ENCODE measurements at places on chromosomes 11 and 22.
A peak's percentile ranks its signal among the peaks of the same experiment; 100 is the strongest.

DNA sequence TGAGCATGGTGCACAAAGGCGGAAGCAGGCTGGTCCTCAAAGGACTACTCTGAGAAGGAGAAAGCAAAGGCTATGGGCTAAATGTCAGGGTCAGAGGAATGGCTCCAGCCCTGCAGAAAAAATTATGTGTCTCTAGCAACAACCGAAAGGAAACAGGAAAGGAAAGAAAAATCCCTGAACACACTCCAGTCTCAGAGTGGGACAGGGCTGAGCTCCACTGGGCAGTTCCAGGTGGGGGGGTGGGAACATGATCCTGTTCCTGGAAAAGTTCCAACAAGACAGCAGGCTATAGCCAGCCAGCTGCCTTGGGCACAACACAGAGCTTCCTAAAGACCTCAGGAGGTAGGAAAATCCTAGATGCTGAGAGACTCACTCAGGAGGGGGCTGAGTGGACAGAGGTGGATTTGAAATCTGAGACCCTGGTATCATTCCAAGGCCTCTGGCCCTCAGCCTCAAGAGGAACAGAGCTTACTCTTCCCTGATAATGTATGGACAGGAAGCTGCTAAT is 1088.2 kb downstream of the TBC1D22A start:
- no peak for DNase-seq

DNA sequence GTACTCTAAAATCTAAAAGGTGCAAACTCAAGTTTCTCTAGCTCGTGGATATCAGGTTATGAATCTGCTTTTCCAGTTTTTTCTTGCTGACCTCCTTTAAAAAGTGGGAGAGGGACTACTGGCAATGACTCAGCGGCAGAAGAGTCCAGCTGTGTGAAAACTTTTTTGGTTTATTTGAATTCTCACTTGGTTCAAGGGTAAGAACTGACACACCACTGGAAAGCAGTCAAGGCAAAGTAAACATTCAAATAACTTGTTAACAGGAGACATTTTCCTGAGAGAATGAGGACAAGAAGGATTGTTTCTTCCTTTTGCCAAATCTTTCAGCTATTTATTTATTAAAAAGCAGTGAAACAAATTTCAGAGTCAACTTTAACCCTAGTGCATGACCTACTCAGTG is 36.1 kb downstream of the CDON start:
- no peak for DNase-seq

GRCh38 chr22:38712486-38713207 is 6.9 kb downstream of the GTPBP1 start:
- DNase-seq = no peak

DNA sequence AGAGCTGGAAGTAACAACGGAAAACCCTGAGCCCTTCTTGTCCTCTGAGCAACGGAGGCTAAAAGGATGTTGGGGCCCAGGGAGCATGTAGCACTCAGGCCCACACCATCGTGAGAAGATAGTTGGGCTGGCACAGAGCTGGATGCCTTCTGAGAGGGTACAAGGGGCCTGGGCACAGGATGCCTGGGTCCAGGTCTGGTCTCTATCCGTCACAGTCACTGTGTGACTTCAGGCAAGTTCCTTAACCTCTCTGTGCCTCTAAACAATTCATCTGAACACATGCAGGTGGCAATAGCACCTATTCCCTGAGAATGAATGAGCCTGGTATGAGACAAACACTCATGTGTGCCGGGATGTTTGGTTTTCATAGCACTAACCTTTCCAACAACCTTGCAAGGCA is 29.2 kb downstream of the MB start:
- DNase-seq = no peak

DNA sequence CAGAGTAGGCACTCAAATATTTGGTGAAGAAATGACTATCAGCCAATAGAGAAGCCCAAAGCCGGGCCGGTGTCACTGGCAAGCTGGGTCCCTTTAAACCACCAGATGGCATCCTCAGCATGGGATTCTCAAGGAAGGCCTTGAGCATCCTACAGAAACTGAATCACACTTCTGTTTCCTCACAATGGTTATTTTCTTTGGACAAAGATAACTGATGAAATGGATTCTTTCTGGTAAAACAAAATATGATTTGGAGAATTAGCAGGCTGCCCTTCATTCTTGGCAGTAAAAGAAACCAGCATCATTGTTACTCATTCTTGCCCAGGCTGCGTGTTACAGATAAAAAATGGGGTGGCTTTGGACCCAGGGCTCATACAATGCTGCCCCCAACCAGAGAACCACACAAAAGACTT is 30.3 kb upstream of the ASPHD2 start:
- DNase-seq = peak; percentile 25

GRCh38 chr11:121445071-121445768 is 6.9 kb upstream of the SORL1 start:
- DNase-seq = no peak

DNA sequence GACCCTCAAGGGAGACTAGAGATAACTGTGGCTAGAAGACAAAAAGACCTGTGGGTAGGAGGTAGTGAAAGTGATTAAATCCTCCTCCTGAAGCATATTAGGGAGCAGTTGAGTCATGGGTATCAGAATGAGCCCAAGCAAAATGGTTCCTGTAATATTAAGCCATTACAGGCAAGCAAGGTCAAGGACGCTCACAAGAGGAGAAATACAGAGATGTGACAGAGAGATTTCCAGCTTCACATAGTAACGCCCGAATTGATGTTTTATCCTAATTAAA is 77.7 kb downstream of the FAM76B start:
- DNase-seq = no peak

GRCh38 chr11:75270896-75271418 is 30.4 kb downstream of the TPBGL start:
- DNase-seq = no peak

- DNase-seq = no peak
These were observed 419.4 kb downstream of the DYNC2H1 start for GRCh38 chr11:103528596-103528995.

GRCh38 chr11:120248551-120249278 is 8.8 kb downstream of the POU2F3 start:
- no peak for DNase-seq

DNA sequence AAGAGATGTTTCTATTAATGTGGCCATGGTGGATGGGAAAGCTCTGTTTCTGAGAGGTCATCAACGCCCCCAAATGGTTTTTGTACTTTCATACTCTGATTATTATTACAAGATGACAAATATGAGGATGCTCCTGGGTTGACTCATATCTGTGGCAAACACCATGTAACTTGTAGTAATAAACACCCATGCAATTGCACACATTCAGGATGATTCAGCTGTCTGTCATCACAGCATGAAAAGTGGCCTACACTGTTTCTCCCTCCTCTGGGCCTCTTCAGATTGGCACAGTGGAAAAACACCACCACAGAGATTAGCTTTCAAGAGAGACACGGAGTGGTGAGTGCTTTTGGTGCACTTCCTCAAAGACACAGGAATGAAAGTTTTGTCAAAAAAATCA is 85.4 kb downstream of the MTNR1B start:
- no peak for DNase-seq

DNA sequence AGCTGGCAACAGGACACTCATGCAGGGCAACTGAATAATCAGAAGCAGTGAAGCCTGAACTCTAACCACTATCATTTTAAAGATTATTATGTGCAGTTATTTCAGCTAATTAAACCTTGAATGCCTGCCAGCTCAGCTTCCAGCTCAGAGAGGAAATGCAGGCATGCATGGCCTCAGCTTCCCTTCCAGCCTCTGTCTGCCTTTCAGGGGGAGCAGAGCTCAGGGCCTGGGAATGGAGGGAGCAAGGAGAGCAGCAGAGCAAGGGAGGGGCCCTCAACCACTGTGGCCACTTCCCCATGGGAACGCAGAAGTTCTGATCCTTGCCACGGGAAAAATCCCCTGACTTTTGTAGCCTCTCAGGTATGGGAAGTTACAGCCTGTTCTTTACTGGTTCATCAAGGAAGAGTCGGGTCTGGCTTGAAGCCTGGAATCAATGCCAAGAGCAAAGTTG is 32.5 kb upstream of the APLNR start:
- no peak for DNase-seq

DNA sequence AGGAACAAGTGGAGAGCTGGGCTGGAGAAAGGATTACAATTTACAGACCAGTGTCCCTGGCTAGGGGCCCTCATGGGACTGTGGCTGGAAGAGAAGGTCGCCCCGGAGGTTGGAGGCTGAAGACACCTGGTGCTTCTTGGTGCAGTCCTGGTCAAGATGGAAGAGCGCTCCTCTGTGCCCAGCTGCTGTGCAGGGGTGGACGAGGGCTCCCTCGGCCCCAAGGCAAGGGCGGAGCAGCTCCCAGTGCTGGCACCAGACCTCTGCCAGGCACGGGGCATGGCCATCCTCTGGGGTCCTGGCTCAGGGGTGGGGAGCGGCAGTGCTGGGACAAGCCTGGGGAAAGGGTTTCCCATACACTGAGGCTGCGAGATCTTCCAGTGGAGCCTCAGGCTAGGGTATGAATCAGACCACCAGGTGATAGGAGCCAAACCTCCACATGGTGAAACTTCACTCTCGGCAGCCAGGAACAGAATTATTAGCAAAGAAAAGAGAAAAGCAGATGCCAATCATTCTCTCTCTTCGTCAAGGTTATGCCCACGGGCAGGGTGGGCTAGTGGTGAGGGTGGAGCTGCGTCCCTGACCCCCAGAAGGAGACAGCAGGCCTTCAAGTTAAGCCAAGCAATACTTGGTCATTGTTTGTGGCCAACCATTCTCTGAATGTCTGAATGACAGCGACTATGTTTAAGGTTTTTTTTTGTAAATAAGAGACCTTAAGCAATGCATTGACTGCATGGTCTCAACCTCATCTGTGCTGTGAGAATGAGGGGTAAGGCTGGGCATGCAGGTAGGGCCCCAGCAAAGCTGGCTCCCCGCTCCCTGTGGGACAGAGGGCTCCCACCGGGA is 32.1 kb downstream of the PPM1F start:
- no peak for DNase-seq

GRCh38 chr11:47127213-47127612 is 49.5 kb downstream of the ARFGAP2 start:
- DNase-seq = no peak

DNA sequence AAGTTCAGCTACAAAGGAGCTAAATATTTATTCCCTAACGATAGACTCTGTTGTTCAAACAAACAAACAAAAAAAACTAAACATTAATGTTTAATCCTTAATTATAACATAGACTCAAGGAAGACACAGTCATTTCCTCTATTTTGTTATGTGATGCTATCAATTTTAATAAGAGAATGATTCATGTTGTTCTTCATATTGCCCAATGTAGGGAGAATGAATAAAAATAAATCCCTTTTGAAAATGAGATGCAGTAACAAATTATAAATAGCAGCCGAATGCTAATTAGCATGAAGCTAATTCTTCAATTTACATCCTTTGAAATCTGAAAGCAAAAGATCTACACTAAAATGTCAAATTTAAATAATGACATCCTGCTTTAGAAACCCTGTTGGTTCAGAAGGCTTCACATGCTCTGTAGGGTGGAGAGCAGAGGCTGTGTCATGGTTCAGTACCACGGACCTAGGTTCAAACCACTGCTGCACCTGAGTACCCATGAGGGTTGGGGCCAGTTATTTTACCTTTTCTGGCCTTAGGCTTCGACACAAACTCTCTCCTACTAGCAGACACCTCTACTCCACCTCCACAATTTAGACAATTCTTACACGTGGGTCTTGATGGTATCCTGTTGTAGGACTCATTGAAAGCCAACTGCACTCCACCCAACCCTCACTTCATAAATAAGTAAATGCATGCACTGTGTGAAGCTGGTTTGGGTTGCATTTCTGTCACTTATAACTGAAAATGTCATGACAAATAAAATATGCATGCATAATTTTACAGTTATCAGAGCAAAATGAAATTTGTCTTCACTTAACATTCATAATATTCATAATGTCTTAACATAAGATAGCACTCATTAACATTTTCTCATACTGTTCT is 89.0 kb downstream of the RRAS2 start:
- no peak for DNase-seq

DNA sequence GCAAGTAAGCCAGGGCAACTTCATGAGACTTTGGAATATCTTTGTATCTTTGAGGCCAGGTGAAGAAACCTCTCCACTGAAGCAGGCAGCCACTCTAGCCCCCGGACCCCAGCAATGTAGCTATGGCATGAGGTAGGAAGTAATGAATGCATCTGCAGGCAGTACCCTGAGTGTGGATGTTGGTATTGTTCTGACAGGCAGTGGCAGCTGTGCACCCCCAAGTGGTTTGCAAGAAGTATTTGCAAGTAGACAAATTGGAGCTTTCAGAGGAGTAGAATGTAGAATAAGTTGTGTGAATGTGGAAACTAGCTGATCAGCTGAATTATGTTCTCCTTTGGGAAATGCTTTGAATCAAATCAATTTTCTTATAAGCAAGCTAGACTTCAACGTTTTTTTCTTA is 194.4 kb upstream of the PGR start:
- no peak for DNase-seq

- DNase-seq = no peak
These were observed 14.1 kb upstream of the SYT8 start for GRCh38 chr11:1820463-1821325.

Measured in stimulated activated CD4-positive, alpha-beta T cell treated with anti-CD3 and anti-CD28 coated beads, Interleukin-15, amount 100 ng/mL, for 1 hour (primary cell).